ENCODE measurements at places on chromosomes 2 and 18. TPM values are rescaled to one million over a fixed set of nuclear protein-coding genes. Genes with fewer than 3 reads are reported as not detected.

The TMEM178A gene
- polyA plus RNA-seq, result 11.2 TPM

GRCh38 chr2:278312-278926, 9.5 kb downstream of the ALKAL2 start:
- DNase-seq, result no peak

- no peak for DNase-seq
These were observed 57.9 kb downstream of the LYPD6 start for GRCh38 chr2:149388120-149388816.

DNA sequence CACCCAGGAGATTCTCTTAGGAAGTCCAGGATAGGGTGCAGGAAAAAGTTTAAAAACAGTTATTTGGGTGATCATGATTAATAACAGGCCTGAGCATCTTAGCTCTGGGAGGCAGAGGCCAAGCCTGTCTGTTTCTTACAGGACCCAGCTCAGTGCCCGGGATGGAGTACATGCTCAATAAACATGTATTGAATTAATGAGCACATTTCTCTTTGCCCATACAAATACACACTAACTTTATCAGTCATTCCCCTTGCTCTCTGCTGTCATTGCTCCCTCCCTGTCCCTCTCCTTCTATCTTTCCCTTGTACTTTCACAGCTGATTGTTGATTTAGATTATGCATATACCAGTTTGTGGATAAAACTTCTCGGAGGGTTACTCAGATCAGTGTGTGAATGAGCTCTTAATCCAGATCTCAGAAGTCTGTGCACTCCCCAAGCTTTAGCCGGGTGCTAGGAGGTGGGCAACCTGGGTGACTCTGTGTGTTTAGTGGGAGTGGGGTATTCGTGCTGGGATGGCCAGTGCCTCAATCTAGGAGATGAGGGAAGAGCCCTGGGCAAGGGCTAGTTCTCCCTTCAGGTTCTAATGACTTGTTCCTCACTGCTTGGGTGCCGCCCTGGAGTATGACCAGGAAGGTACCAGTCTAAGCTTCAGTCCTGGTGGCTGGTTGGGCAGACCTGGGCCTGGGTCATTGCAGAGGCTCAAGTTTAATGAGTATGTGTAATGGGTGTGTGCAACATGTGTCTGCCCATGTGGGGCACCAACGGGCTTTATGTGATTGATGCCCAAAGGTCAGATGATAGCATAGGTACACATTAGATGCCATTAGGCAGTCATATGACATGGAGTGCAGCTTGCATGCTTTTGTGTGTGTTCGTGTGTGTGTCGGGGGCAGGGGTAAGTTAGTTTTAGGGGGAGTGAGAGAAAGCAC, 10.6 kb downstream of the EMX1 start:
- no peak for DNase-seq

- no peak for DNase-seq
These were observed 88.4 kb downstream of the SEMA4F start for GRCh38 chr2:74742471-74742870.

GRCh38 chr18:74266161-74266560, 25.6 kb downstream of the CYB5A start:
- DNase-seq, result no peak

GRCh38 chr2:157336137-157337010, 10.8 kb upstream of the ERMN start:
- peak; percentile 10 for DNase-seq

GRCh38 chr2:64296695-64297346, 152.6 kb upstream of the PELI1 start:
- no peak for DNase-seq

The KCNE4 gene
- polyA plus RNA-seq, result 3.9 TPM

GRCh38 chr2:179302764-179303571, 38.3 kb upstream of the SESTD1 start:
- DNase-seq, result no peak

The CFAP53 gene
- 1.4 TPM for polyA plus RNA-seq

GRCh38 chr2:15940661-15941480, 521 bp downstream of the MYCN start:
- DNase-seq, result no peak
